Sciatic nerve (tissue), 2 donors: ENCODE measurements at places on chromosomes 1 and 21. TPM values are rescaled to one million over a fixed set of nuclear protein-coding genes. Genes with fewer than 3 reads are reported as not detected.

The PDC gene
- not detected for total RNA-seq

- DNase-seq: no peak
These were observed 187.4 kb downstream of the NUF2 start for GRCh38 chr1:163509114-163509513.

- no peak for DNase-seq
These were observed 11.6 kb downstream of the HHAT start for GRCh38 chr1:210340311-210340710.

The CLEC20A gene
- 3.2 TPM for total RNA-seq

DNA sequence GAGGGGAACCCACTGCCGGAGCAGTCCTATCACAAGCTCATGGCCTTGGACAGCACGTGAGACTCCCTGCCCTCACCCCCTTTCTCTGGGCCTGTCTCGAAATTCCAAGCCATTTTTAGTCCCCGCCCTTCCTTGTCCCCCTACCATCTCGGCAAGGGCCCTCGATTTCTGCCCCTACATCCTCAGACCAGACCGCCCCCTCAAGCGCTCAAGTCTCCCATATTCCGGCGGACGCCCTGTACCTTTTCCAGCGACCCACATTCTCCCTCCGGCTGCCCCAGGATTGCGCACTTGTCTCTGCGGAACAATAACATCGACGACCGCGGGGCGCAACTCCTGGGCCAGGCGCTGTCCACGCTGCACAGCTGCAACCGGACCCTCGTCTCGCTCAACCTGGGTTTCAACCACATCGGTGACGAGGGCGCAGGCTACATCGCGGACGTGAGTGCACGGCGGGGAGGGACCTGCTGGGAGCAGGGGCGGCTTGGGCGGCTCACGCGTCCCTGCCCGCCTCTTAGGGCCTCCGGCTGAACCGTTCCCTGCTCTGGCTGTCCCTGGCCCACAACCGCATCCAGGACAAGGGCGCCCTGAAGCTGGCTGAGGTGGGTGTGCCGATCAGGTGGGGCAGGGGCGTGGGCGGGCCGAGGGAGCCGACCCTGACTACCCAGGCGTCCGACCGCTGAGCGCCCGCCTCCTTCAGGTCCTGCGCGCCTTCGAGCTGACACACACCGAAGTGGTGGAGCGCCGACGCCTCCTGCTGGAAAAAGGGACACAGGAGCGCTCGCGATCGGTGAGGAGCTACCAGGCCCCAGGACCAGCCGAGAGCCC is 7.0 kb downstream of the LRRC71 start:
- peak; percentile 83 for DNase-seq

GRCh38 chr21:31866077-31866511 is 6.7 kb upstream of the HUNK start:
- DNase-seq: peak; percentile 92

The SLC45A3 gene
- total RNA-seq: 1.3 TPM

GRCh38 chr1:230573658-230574057 is 68.6 kb upstream of the COG2 start:
- DNase-seq: no peak

The FNDC5 gene
- 1.6 TPM for total RNA-seq

GRCh38 chr21:33686386-33686785 is 44.1 kb downstream of the ITSN1 start:
- no peak for DNase-seq

DNA sequence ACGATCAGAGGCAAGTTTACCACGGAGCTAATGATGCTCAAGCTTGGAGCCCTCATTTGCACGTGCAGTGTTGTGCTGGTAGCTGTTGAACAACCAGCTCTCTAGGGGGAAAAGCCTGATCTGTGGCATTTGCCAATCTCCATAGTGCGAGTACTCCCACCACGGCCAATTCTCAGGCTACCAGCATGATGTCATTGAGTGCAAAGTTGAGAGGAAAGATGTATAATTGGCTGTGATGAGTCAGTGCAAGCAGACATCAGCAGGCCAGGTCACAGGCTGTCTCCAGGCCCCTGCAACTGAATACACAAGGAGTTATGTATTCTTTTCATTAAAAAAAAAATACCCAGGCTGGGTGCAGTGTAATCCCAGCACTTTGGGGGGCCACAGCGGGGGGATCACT is 233.1 kb upstream of the VAMP3 start:
- DNase-seq: no peak

GRCh38 chr1:19877821-19878636 is 4.2 kb upstream of the OTUD3 start:
- no peak for DNase-seq

DNA sequence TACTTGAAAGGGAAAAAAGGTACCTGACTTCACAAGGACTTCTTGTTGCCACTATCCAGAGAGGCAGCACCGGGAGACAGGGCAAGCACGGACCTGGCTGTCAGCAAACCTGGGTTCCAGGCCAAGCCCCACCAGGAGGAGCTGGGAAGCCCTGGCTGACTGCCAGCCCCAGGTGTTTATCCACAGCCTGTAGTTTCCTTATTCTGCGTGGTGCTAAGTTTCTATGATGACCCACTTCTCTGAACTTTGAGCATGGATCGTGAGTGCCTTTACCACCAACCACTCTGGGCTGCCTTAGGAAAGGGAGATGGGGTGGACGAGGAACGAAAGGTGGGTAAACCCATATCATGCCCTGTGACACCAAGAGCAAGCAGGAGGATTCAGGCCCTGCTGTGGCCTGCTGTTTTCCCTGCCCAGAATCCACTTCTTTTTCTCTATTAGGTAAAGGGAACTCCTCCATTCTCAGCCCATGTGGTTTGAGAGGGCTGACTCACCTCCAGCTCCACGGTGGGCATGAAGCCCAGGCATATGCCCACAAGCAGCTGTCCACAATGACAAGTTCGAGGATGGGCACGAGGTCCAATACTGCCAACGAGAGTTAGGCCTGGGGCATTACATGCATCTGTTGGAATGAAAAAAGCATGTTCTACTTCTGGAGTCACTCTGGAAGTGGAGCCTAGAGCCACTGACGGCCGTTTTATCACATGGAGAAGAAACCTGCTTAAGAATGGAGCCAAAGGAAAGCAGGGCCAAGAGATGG is 20.3 kb downstream of the TSPAN2 start:
- no peak for DNase-seq

DNA sequence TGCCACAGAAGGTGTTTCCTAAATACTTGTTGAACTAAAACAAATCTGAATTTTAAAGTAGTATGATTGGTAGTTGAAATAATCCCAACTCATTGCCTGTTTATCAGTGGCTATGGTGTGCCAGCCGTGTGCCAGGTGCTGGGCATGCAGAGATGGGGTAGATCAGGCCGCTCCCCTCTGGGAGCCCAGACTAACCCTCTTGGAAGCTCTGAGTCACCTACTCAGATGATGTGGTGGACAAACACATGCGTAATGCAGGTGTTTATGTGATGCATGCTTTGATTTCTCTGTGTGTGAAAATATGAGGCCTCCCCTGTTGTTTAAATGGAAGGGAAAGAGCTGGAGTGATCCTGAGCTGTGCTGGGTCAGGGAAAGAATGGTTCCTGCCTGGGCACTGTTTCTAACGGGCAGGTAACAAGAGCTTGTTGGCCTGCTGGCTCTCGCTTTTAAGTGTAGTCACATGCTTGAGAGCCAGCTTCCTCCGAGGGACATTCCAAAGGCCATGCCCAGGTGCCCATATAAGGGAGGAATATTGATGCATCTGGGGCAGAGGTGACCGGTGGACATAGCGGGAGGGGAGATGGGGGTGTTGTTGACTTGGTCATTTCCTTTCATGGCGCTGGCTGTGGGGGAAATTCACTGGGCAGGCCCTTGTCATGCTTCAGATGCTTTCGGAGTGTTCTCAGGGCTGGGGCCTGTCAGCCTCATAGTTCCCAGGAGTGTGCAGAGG is 10.2 kb downstream of the MFN2 start:
- DNase-seq: no peak

The CYP4A22 gene
- 0.58 TPM for total RNA-seq

The GPR52 gene
- total RNA-seq: 4.6 TPM

DNA sequence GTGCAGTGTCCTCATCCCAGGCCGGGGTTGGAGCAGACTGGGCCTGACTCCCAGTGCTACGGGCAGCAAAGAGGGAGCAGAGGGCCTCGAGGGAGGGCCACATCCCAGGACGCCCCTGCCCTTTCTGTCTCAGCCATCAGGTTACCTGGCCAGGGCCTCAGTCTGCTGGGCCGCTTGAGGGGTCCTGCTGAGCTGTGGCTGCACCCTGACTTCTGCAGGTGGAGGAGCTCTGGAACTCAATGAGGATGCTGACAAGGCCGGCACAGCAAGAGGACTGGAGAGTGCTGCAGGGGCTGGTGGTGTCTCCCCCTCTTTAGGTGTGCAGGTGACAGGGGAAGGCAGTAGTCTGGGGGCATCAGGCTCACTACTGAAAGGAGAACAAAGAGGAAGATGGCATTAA is 3.3 kb downstream of the ZNF692 start:
- peak; percentile 51 for DNase-seq

The CXADR gene
- 3.0 TPM for total RNA-seq

The SEC16B gene
- 4.8 TPM for total RNA-seq

GRCh38 chr1:41487126-41488039 is 2.9 kb upstream of the EDN2 start:
- DNase-seq: no peak

DNA sequence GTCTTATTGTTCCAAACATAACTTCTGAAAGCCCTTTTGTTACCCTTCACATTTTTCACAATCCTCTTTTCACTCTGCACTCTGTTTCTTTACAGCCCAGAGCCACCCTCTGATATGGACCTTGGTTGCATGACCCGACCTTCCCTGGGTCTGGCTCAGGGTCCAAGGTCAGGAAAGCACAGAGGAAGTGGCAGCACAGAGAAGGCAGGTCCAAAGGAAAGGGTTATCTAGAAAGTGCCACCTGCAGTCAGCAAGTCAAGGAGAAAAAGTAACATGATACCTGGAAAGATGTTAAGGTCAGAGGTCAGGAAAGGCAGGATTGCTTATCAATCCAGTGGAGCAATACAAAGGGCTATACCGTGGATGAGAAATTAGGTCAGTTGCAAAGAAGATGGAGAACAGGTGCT is 18.4 kb downstream of the BCAR3 start:
- no peak for DNase-seq

GRCh38 chr1:82695443-82695842 is 894.7 kb downstream of the ADGRL2 start:
- no peak for DNase-seq

The SLC25A34 gene
- total RNA-seq: 1.6 TPM

DNA sequence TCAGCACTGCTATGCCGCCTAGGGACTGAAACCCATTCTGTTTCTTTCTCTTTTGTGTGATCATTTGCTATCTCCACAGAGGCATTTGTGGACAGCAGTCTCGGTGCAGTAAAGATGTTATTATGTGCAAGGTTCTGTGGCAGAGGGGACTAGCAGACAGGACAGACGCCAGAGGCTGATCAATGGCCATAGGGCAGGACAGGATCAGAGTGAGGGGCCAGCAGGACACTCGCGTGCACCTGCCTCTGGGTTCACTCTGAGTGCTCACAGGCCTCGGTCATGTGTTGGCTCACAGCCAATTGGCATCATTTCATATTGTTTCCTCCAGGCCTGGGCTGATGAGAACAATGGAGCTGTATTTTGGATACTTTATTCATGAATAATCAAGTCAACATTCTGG is 212.6 kb downstream of the TGFB2 start:
- no peak for DNase-seq

The MACF1 gene
- total RNA-seq: 322 TPM

The SHE gene
- total RNA-seq: 30.5 TPM

- no peak for DNase-seq
These were observed 187.2 kb downstream of the FGGY start for GRCh38 chr1:59484096-59484495.

- DNase-seq: no peak
These were observed 54.9 kb downstream of the TM2D1 start for GRCh38 chr1:61670016-61670415.
